Lower lobe of right lung (tissue), 2 donors: ENCODE measurements at places on chromosomes 5 and 9. TPM values are rescaled to one million over a fixed set of nuclear protein-coding genes. Genes with fewer than 3 reads are reported as not detected.

The SV2C gene
- total RNA-seq = 0.32 TPM

The PTGER4 gene
- total RNA-seq = 29.1 TPM

DNA sequence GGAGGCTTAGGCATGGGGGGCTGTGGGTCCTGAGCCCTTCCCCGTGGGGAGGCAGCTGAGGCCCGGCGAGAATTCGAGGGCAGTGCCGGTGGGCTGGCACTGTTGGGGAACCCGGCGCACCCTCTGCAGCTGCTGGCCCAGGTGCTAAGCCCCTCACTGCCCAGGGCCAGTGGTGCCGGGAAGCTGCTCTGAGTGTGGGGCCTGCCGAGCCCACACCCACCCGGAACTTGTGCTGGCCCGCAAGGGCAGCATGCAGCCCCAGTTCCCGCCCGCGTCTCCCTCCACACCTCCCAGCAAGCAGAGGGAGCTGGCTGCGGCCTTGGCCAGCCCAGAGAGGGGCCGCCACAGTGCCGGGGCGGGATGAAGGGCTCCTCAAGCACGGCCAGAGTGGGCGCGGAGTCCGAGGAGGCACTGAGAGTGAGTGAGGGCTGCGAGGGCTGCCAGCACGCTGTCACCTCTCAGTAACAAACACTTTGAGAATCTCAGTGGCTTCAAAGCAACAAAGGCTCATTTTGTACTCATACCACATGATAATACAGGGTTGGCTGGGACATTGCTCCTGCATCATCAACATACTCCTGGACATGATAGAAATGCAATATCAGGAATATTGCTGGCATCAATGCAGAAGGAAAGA is 265.7 kb upstream of the ANKRD55 start:
- H3K4me1 ChIP-seq = peaks cover 16% of the 10 kb centered on the region
- H3K27me3 ChIP-seq = no peaks in the 10 kb centered on the region
- H3K36me3 ChIP-seq = no peaks in the 10 kb centered on the region
- H3K4me3 ChIP-seq = no peak overlapping the region
- no peak overlapping the region for H3K27ac ChIP-seq

GRCh38 chr5:57320582-57320981 is 146.7 kb downstream of the GPBP1 start:
- H3K36me3 ChIP-seq = no peaks in the 10 kb centered on the region
- H3K27ac ChIP-seq = no peak overlapping the region
- H3K4me3 ChIP-seq = no peak overlapping the region
- no peaks in the 10 kb centered on the region for H3K27me3 ChIP-seq
- no peak for DNase-seq

DNA sequence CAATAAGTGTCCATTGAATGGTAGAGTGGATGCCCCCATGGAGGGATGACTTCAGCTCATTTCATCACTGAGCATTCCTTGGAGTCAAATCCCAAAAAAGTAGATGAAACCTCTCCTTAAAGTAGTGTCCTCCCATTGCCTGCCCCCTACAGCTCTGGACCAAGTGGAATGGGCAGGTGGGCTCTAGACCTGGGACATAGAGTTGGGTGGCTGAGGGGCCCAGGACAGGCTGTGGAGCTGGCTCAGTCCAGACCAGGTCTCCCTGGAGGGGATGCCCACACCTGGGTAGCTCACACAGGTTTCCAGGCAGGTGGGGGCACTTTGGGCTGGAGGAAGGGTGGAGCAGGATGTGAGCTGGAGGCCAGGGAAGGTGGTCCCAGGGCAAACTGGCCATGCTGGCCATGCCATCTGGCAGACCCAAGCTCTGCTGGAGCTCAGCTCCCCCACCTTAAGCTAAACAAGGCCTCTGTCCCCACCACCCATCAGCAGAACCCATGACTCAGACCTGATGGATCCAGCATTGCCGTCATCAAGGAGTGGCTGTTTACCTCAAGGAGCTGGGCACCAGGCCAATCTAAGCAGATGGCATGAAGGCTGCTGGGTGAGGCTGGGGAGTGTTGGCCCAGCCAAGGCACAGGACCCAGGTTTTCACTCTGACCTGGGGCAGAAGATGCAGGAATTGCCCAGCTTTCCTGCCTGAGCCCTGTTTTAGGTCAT is 6.2 kb upstream of the SPINK4 start:
- no peaks in the 10 kb centered on the region for H3K27me3 ChIP-seq
- H3K27ac ChIP-seq = peak overlapping the region; percentile 40
- peaks cover 10% of the 10 kb centered on the region for H3K4me1 ChIP-seq
- no peak overlapping the region for H3K4me3 ChIP-seq

GRCh38 chr9:121360601-121361374 is 9.3 kb downstream of the STOM start:
- peaks cover 100% of the 10 kb centered on the region for H3K4me1 ChIP-seq
- H3K27ac ChIP-seq = peak overlapping the region; percentile 70
- no peak for DNase-seq
- H3K4me3 ChIP-seq = no peak overlapping the region
- no peaks in the 10 kb centered on the region for H3K27me3 ChIP-seq

GRCh38 chr5:133669472-133669871 is 57.1 kb upstream of the FSTL4 start:
- H3K27ac ChIP-seq = no peak overlapping the region
- DNase-seq = no peak
- H3K36me3 ChIP-seq = no peaks in the 10 kb centered on the region
- no peaks in the 10 kb centered on the region for H3K27me3 ChIP-seq
- no peaks in the 10 kb centered on the region for H3K4me1 ChIP-seq

- H3K27ac ChIP-seq = peak overlapping the region; percentile 3
- H3K4me3 ChIP-seq = no peak overlapping the region
- H3K36me3 ChIP-seq = no peaks in the 10 kb centered on the region
- H3K4me1 ChIP-seq = peaks cover 10% of the 10 kb centered on the region
- H3K27me3 ChIP-seq = no peaks in the 10 kb centered on the region
Measured at GRCh38 chr5:95162231-95162992, 122.5 kb downstream of the MCTP1 start.

DNA sequence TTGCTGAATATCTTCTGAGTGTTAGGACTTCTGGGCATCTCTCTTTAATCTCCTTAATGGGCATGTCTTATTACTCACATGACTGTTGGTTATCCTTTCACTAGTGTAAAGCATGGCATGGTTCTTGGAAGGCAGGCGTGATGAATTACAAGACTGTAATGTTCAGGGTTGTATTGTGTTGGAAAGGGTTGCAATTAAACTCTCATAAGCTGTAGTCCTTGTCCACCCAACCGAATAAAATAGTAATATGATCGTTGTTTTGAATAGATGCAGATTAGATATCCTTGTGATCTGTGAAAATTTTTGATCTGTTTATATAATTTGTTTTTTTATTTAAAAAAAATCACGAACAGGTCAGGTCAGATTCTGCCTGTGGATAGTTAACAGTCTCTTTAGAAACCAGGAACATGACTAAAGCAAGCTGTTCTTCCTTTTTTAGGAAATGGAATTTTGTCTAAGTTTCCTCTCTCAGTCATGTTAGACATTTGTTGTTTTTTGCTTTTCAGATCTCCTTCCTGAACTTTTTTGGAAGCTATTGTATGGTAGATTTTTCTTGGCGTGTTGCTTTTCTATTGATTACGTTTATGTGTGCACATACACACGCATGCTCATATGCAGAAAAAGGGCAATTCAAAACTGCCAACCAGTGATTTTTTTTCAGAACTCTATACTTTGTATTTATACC is 121.8 kb downstream of the ARHGEF28 start:
- no peak overlapping the region for H3K4me3 ChIP-seq
- H3K27me3 ChIP-seq = no peaks in the 10 kb centered on the region
- DNase-seq = no peak
- peaks cover 17% of the 10 kb centered on the region for H3K4me1 ChIP-seq

DNA sequence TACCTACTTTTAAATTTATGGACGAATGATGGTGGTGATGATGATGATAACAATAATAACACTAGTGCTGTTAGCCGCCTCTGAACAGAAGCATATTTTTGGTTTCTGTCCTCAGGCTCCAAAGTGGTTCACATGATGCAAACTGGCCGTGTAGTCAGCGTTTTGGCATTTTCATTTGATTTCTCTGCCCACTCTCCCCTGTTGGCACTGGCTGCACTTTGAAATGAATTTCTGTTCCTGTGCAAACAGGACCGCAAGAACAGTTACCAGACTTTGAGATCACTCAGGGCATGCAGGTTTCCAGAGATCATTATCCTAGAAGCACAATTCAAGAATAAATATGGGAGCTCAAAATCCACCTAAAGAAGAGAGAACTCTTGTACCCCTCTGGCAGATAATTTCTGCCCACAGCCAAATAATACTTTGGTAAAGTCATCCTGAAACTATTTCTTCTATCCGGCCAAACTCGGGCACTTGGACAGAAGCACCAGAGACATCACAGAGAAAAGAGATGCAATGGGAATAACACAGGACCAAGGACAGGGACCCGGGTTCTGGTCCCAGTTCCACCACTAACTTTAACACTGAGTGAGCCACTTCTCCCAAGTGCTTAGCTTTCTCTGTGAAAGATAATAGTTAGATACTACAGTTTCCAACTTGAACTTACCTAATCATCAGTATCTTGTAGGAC is 201.7 kb upstream of the PTGER4 start:
- H3K27me3 ChIP-seq = no peaks in the 10 kb centered on the region
- H3K36me3 ChIP-seq = no peaks in the 10 kb centered on the region
- no peak overlapping the region for H3K27ac ChIP-seq
- DNase-seq = no peak
- no peak overlapping the region for H3K4me3 ChIP-seq

DNA sequence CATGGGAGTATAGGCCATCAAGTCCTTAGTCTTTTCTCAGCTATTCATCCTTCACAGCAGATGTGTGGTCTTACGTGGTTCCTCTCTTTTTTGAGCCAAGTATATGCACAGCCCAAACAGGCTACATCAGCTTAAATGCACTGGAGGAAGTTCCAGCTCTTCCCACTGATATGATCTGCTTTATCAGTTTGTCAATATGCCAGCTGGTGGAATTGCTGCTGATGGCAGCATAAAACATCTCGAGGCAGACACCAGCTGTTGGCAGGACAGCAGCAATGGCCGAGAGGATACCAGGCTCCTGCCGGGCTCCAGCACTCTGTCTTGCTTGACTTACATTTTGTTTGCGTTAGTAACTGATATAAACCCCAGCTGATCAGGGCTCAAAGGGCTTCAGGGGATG is 143.4 kb downstream of the TENT4A start:
- H3K36me3 ChIP-seq = no peaks in the 10 kb centered on the region
- DNase-seq = no peak
- no peaks in the 10 kb centered on the region for H3K4me1 ChIP-seq
- no peak overlapping the region for H3K4me3 ChIP-seq
